ENCODE measurements at places on chromosomes 5 and 9. TPM values are rescaled to one million over a fixed set of nuclear protein-coding genes. Genes with fewer than 3 reads are reported as not detected.
A peak's percentile ranks its signal among the peaks of the same experiment; 100 is the strongest.

DNA sequence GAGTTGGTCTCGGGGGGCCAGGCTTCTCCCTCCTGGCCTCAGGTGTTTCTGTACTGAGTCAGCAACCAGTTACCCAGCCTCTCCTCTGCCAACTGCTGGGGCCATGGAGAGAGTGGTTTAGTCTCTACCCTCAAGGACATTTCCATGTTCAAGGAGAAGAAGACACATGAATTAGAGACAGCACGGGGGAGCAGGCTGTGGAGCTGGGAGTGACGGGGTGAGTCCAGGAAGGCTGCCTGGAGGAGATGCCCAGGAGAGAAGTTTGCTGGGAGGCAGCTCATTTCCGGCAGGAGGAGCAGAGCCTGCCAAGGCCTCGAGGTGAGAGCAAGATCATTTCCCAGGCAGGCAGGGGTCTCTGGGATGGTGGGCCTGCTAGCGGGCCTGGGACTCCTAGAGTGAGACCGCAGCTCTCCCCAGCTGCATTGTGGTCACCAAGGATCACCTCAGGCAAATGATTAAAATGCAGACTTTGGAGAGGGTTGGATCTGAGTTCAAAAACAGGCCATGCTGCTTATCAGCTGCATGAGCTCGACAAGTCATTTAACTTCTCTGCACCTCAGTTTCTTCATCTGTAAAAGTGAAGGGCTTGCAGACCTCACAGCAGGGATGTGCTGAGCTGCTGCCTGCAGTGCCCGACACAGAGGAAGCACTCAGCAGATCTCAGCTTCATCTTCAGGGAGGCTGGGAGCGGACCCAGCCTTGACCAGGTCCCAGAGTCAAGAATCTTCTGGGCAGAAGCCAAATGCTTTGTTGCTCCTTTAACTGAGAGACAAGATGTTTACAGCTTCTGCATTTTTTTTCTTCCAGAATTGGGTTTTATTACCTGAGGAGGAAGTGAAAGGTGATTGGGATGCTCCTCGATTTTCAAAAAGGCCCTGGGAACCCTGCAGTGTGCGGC is 35.2 kb downstream of the NEK6 start:
- peak overlapping the region; percentile 70 for H3K4me3 ChIP-seq
- H3K27me3 ChIP-seq: peaks cover 7% of the 10 kb centered on the region
- no peaks in the 10 kb centered on the region for H3K36me3 ChIP-seq
- no peak overlapping the region for H3K27ac ChIP-seq
- peaks cover 45% of the 10 kb centered on the region for H3K4me1 ChIP-seq
- no peak for DNase-seq

- H3K27ac ChIP-seq: no peak overlapping the region
- no peaks in the 10 kb centered on the region for H3K27me3 ChIP-seq
- no peaks in the 10 kb centered on the region for H3K36me3 ChIP-seq
- H3K4me3 ChIP-seq: no peak overlapping the region
Measured at GRCh38 chr5:13278148-13278547, 666.3 kb downstream of the DNAH5 start.

- no peaks in the 10 kb centered on the region for H3K36me3 ChIP-seq
- no peaks in the 10 kb centered on the region for H3K27me3 ChIP-seq
- no peak for DNase-seq
- H3K4me1 ChIP-seq: no peaks in the 10 kb centered on the region
- no peak overlapping the region for H3K27ac ChIP-seq
Measured at GRCh38 chr5:67904366-67904765, 311.2 kb upstream of the PIK3R1 start.

DNA sequence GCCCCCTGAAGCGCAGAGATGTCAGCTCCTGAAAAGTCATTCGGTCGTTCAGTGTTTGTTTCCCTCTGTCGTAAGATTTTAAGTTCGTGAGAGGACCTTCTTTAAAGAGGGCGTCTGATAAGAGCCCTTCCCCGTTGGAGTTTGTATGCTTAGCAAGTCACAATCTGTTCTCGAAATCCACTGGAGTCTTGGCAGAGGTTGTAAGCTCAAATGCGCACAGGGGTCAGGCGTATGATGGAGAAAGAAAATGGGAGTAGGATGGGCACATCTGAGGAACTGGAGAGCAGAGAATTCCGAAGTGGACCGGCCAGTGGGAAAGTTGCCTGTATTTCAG is 710 bp downstream of the HSD17B4 start:
- H3K4me1 ChIP-seq: peaks cover 20% of the 10 kb centered on the region
- peak overlapping the region; percentile 91 for H3K27ac ChIP-seq
- H3K27me3 ChIP-seq: no peaks in the 10 kb centered on the region
- no peaks in the 10 kb centered on the region for H3K36me3 ChIP-seq

DNA sequence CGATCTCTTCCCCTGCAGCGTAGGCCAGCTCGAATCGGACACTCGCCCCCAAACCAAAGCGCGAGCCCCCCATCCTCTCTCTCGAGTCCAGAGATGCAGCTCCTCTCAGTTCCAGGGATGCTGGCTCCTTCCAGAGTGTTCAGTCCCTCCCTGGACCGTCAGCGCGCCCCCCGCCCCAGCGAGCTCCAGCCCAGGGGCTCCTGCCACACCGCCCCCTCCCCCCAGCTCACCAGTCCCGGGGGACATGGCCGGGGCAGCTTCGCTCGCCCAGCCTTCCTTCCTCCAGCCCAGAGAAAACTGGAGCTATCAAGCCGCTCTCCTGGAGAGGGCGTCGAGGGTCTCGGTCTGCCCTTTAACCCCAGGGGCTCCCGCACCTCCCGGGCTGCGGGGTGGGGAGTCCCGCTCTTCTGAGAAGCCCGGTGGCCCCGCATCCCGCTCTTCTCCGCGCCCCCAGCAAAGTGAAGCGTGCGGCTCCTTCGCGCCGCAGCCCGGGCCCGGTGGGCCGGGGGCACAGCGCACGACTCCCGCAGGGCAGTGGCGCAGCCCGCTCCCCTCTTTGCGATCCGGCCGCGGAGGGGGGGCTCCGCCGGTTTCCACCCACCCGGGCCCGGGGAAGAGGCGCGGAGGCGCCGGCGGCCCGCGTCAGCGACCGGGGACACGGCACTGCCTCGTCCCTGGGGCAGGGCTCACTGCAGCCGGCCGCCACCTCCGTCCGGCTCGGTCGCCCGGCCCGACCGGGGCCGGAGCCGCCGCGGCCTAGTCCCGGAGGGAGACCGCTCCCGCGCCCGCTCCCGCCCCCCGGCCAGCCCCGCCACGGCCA is 587 bp downstream of the MIER3 start:
- peaks cover 27% of the 10 kb centered on the region for H3K4me1 ChIP-seq
- H3K4me3 ChIP-seq: peak overlapping the region; percentile 97
- H3K27me3 ChIP-seq: peaks cover 32% of the 10 kb centered on the region
- H3K36me3 ChIP-seq: peaks cover 15% of the 10 kb centered on the region

DNA sequence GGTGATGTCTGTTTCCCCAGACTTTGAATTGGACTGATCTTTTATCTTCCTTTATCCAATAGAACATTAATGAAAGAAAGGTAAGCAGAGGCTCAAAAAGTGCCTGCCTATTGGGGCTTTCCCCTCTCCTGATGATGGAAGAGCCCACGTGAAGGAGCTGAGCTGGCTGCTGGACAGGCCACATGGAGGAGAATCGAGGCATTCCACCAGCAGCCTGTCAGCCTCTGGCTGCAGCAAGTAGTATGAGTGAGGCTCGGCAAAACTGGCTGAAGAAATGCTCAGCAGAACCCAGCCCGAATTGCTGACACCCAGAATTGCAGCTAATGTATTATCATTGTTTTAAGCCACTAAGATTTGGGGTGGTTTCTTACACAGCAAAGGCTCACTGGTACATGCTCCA is 66.5 kb upstream of the STC2 start:
- H3K4me1 ChIP-seq: no peaks in the 10 kb centered on the region
- H3K27ac ChIP-seq: no peak overlapping the region
- H3K4me3 ChIP-seq: no peak overlapping the region
- H3K27me3 ChIP-seq: peaks cover 22% of the 10 kb centered on the region
- DNase-seq: no peak

The KLF9 gene
- 27.5 TPM for total RNA-seq

The NANS gene
- 56.6 TPM for total RNA-seq

The CPLANE1 gene
- total RNA-seq: 9.0 TPM

The PRUNE2 gene
- 0.69 TPM for total RNA-seq

Measured in activated T-cell treated with anti-CD3 and anti-CD28 coated beads, Interleukin-2, amount 50 U/mL, for 72 hours (primary cell).